ENCODE measurements at places on chromosomes 2 and 18.
A peak's percentile ranks its signal among the peaks of the same experiment; 100 is the strongest.

DNA sequence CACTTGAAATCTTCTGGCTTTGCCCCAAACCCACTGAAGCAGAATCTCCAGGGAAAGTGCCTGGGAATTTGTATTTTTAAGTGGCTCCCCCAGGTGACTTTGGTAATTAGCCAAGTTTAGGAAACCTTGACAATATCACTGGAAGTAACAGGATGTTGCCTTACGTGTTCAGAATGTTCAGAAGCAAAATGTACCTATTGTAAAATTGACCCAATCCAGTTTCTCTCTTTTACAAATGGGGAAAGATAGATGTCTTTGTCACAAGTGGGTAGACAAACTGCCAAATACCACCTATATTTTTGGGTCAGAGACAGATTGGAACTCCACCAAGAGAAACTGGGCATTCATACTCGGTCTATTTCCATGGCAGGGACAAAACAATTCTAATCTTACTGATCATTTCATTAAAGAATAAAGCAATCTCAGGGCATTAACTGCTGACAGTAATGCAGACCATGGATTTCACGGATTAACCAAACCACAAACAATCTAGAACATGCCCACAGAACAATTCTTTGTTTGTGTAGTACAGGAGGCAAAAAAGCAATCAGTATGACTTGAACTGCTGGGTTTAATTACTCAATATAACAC is 255.8 kb downstream of the ERBB4 start:
- DNase-seq: no peak

GRCh38 chr2:176502619-176503018 is 233.4 kb downstream of the MTX2 start:
- DNase-seq: no peak

DNA sequence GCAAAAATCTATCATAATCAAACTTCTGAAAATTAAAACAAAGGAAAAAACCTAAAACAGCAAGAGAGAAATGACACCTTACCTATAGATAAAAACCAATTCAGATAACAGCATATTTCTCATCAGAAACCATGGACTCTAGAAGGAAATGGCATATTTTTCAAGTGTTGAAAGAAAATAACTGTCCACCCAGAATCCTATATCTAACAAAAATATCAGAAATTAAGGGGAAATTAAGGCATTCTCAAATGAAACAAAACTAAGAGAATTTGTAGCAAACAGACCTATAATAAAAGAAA is 257.2 kb downstream of the ANAPC1 start:
- no peak for DNase-seq

DNA sequence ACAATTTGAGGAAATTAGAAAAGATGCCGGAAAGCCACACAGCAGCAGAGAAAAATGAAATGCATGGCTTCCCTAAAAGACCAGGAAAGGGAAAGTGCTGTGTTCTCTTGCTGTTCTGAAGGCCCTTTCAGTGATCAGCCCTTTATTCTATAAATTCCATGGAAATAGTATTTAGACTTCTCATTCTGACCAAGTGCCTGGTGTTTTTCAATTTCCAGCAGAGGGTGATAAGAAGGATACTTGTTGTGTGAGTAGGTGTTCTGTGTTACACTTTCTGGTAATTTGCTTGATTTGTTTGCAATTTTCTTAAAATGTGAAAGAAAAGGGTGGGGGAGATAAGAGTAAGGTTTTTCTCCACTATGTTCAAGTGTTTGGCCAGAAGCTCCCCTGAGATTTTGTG is 504.5 kb downstream of the IRS1 start:
- DNase-seq: no peak

DNA sequence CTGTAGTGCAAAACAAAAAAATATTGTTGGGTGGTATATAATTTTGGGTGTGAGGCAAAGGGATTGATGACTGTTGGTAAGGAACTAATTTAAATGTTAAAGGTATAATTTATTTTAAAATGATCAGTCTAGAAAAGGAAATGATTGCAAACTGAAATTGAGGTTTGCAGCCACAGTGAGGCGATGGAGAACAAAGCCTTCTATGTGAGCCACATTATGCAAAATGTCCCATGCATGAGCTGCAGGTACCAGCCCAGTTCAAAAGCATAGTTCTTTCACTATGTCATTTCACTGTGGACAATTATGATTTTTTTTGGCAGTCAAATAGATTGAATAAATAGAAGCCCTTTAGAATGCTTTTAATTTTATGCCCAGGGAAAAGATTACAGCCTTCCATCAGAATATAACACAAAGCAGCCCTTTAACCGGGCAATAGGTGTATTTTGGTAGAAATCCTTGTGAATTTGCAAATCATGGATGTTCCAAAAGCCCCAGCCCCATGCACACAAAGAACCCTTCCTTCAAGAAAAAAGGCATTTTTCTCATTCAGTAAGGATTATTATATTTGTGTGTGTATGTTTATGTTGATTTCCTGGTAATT is 1.7 kb downstream of the MAP2 start:
- no peak for DNase-seq

- DNase-seq: no peak
Measured at GRCh38 chr2:222038067-222038802, 260.6 kb downstream of the PAX3 start.

DNA sequence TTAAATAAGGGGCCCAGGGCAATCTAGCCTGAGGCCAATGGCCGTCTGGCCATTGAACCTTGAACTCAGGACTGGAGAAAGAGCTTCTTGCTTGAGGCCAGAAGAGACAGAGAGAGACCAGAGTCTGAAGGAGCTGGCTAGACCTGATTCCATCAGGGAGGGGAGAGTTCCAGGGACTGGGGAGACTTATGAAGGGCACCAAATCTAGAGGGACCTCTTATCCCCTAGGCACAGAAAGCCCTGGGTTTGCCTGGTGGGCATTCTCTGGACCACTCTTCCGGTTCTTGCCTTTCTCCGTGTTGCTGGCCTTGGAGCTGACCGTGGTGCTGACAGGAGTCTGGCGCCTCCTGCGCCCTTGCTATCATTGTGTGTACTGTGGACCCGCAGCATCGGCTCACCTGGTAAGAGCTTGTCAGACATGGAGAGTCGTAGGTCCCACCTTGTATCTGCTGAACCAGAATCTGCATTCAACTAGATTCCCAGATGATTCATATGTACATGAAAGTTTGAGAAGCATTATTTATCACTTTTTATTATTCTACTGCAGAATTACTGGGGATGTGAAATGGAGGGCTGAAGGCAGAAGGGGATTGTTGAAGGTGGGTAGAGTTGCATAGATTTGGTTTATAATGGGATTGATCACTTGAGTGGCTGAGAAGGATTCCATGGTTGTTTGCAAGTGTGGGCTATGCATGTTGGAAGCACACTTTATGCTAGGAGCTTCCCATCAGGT is 4.3 kb upstream of the TRPM8 start:
- DNase-seq: no peak

GRCh38 chr2:134988994-134989605 is 58.1 kb downstream of the MAP3K19 start:
- no peak for DNase-seq

GRCh38 chr2:23599667-23600066 is 214.7 kb downstream of the KLHL29 start:
- no peak for DNase-seq

DNA sequence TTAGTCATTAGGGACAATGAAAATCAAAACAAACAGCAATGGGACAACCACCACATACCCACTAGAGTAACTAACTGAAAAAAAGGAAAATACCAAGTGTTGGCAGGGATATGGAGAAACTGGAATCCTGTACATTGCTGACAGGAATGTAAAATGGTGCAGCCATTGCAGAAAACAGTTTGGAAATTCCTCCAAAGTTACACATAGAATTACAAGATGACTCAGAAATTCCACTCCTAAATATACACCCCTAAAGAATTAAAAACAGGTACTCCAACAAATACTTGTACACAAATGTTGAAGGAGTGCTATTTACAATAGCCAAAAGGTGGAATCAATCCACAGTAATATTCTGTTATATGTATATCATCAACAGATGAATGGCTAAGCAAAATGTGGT is 110.9 kb downstream of the ROCK1 start:
- no peak for DNase-seq

DNA sequence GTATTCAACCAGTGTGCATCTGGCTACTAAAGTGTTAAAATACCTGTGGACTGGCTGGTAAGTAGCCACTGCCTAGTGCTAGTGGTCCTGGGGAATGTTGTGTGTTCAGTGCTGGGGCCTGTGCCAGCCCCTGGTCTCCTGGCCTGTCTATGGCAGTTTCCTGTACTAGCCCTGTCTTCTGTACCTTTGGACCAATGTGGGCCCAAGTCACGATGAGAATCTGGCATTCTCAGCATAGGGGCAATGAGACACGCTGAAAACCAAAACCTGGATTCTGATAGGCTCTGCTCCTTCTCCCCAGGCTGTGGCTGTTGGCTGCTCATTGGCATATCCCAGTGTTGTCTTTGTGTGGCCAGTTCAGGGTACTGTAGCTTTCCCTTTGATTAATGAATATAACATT is 170.4 kb downstream of the PTPRM start:
- DNase-seq: no peak

GRCh38 chr2:8984855-8985254 is 18.6 kb downstream of the MBOAT2 start:
- DNase-seq: no peak

DNA sequence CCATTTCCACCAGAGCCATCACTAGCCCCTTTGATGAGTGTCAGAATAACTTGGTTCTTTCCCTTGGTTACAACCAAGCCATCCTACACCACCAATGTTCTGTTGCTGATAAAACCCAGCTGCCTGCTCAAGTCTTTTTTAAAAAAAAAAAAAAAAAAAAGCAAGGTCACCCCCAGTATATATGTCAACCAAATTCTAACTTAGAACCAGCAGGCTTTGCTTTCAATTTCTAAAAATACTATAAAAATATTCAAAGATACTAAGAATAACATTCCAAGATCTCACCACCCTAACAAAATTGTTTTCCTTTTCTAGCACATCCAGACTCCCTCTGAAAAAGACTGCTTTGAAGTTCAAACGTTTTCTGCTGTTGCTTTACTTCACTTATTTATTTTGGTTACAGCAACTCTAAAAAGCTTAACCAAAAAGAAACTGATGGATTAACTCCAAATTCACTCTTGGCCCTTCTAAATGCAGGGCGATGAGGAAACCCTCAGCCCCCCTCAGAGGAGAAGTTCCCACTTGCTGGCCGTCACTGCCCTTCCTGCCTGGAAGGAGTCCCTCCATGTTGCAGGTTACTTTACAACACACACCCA is 10.9 kb downstream of the UXS1 start:
- DNase-seq: peak; percentile 48

DNA sequence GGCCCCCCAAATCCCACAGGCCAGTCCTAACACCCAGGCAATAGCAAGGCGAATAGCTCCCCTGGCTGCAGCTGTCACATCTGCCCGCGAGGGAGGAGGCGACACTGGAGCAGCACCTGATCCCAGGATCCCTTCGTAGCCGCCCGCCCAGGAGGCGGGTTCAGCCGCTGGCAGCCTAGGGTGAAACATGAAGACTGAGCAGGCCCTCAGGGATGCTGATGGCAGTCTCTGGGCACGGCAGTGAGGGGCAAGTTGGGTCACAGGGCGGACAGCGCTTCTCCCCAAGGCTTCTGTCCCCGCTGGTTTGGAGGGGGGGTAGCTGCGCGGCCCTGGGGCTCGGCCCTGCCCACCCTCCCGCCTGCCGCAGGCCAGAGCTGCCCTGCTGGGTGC is 1.9 kb downstream of the DNMT3A start:
- DNase-seq: no peak

DNA sequence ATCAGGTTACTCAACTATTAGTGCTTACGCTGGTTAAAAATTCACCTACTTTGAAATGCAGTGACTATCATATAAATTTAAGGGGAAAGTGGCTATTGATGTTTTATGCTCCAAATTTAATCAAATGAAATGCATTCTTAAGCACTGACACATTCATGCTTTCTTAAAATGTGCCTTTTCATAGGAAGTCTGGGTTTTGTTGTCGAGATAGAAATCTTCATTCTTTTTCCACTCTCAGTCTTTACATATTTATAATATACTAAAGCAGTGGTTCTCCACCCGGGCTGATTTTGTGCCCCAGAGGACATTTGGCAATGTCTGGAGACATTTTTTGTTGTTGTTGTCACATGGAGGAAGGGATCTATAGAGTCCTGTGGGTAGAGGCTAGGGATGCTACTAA is 167.9 kb downstream of the PAX3 start:
- no peak for DNase-seq

- no peak for DNase-seq
Measured at GRCh38 chr2:224171226-224171625, 132.1 kb upstream of the SERPINE2 start.

- no peak for DNase-seq
Measured at GRCh38 chr2:231640241-231640640, 47.6 kb downstream of the TEX44 start.

GRCh38 chr2:57776916-57777315 is 269.7 kb upstream of the VRK2 start:
- no peak for DNase-seq

DNA sequence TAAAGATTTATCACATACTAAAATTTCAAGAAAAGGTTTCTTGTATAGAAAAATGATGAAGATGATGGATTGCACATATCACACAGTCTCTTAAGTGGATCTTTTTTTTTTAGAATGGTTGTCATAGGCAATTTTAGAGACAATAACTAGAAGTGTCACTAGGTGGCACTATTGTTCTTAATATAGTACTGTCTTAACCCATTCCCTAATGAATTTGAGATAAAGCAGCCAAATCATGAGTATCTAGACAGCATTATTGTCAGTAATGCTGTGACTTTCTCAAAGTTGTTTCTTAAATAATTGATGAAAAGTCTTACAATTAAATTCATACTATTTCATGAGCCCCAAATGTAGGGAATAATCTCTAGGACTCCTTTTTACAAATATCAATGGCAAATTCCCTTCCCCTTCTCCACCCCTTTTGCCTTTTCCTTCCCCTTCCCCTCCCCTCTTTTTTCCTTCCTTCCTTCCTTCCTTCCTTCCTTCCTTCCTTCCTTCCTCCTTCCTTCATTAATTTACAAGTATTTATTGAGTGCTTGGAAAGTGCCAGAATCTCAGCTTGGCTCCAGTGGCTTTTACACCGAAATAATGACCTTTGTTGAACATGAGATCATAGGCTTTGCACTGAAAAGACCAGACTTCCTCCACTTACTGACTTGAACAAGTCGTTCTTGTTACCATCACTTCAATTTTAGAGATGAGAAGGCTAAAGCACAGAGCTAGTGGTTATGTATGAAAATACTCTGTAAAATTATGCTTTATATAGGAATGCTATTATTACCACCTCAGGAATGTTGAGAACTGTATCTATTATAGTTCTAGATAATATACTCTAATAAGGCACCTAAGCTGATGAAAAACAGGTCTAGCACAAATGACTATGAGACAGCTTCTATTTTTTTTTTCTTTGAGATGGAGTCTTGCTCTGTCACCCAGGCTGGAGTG is 19.8 kb downstream of the MYL12B start:
- DNase-seq: peak; percentile 61

- DNase-seq: no peak
Measured at GRCh38 chr2:150572194-150572766, 84.8 kb upstream of the RND3 start.

- no peak for DNase-seq
Measured at GRCh38 chr2:236702657-236703372, 133.2 kb downstream of the ACKR3 start.
